ENCODE measurements at places on chromosomes 12 and 14.

DNA sequence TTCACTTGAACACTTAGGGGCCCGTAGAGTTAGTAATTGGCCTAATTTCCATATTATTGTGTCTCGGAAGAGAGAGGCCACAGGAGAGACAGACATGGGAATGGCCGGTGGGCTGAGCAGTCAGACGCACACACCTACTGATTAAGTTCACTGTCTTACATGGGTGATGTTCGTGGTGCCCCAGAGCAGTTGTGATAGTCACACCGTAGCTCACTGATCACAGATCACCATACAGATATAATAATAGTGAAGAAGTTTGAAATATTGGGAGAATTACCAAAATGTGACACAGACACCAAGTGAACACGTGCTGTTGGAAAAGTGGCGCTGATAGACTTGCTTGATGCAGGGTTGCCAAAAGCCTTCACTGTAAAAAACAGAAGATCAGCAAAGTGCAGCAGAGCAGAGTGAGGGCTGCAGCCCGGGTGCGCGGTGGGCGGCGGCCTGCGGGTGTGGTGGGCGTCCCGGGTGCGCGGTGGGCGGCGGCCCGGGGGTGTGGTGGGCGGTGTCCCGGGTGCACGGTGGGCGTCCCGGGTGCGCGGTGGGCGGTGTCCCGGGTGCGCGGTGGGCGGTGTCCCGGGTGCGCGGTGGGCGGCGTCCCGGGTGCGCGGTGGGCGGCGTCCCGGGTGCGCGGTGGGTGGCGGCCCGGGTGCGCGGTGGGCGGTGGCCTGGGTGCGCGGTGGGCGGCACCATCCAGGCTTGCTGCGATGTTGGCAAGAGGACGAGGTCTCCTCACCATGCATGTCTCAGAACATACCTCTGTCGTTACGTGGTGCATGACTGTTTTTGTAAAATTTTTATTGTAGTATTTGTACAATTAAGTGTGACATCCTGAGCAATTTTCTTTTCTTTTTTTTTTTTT lies 34.3 kb upstream of the TEX22 start:
- peak; percentile 20 for DNase-seq

- no peak for DNase-seq
These were observed 172.1 kb downstream of the ETV6 start for GRCh38 chr12:11821386-11822080.

DNA sequence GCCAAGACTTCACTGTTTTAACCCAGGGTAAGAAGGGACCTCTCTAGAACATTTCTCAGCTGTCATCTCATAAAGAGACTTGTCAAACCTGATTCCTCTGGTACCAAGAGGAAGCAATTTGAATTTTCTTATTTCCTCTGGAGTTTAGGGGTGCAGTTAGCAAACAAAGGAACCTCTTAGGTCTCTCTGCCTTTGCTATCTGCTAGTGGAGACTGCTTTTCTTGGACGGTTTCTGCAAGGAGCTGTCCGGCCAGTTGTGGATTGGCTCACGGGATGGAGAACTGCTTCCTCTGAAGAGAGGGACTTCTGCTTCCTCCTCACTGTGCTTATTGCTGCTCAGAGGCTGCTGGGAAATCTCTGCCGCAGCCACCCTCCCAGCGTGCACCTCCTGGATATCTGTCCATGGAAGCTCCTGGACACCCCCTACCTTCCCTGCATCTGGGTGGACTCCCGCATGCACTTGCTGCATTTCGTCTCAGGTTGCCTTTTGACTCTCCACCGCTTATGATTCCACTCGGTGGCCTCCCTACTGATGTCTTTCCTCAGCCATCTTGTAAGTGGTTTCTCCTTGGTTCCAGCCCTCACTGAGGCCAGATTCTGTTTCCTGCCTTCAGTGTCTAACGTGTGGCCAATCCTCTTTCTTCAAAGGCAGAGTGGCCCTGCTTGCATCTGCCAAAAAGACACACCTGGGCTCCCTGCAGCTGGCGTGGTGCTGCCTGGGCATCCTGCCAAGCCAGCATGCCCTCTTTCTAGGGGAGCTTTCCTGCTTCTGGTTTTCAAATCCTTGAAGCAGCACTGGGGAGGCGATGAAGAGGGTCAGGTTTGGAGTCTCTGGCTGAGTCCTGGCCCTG lies 187.3 kb downstream of the CHST11 start:
- no peak for DNase-seq

- DNase-seq: no peak
These were observed 126.3 kb upstream of the FBXO33 start for GRCh38 chr14:39558525-39558924.

- DNase-seq: no peak
These were observed 72.4 kb upstream of the GZMB start for GRCh38 chr14:24706351-24706750.

DNA sequence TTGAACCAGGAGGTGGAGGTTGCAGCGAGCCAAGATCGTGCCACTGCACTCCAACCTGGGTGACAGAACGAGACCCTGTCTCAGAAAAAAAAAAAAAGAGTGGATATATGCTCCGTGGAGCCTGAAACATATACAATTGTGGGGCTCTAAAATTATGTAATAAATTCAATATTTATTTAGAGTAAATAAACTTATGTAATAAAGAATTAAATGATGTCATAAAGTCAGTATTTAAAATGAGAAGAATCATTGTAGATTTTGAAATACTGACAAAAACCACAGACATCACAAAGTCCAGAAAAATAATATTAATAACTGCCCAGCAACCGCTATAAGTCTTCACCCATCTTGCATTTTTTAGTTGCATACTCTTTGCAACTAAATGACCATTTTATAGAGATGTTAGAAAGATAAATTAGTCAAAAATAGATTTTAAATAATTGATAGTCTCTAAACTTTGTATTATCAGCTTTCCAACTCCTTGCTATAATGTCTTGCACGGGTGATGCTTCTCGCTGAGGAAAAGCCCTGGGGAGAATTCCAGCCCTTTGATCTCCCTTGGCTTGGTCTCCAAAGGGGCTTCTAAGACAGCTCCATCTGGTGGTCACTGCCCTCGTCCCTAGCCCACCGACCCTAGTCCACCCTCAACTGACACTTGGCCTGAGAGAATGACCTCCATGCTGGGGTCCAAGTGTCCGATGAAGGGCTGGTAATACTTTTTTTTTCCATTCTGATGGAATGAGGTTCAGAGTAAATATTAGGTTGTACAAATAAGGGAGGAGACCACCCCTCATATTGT lies 7.9 kb upstream of the TMBIM6 start:
- DNase-seq: no peak
